ENCODE measurements at places on chromosomes 6 and 20. TPM values are rescaled to one million over a fixed set of nuclear protein-coding genes. Genes with fewer than 3 reads are reported as not detected.

- DNase-seq, result no peak
Measured at GRCh38 chr6:30763618-30764489, 19.5 kb upstream of the IER3 start.

DNA sequence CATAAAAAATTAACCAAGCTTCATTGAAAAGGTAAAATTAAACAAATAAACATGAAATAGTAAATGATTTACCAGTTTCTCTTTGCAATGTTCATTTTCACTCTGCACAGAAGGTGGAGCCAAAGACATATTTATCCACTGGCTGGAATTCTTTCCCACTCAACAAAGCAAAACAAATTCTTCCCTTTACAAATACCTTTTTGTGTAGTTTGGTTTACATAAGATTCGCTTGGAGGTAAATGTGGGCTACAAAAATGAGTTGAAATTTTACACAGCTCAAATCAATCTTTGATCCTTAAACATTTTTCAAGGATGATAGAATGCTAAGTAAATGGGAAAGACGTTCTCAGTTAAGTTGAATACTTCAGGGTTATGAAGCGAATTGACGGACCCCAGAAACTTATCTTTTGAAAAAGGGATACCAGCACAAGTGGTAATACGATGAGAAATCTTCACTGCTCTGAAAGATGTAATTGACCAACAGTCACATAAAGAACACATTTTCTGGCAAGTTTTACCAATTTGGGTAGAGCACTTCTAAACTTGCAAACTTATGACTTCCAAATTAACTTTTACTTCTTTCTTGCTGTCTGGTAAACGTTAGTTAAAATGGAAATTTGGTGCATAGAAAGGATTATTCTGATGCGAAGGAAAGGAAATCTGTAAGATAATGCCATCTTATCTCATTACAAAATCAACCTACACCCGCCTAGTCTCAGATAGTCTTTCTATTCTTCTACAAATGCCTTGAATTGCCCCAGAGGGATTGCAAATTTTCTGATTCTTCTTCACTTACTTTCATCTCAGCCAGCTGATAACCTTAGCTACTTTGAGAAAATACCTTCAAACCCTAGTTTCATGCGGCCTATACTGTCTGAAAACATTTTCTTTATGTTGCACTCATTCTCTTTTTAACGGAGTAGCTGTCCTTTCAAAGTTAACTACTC, 4.7 kb upstream of the GJA1 start:
- peak; percentile 69 for DNase-seq

GRCh38 chr6:85771925-85772430, 129.3 kb upstream of the SYNCRIP start:
- no peak for DNase-seq

- no peak for DNase-seq
Measured at GRCh38 chr6:48475275-48475674, 364.3 kb upstream of the PTCHD4 start.

GRCh38 chr20:58407966-58408557, 19.0 kb downstream of the VAPB start:
- peak; percentile 26 for DNase-seq

GRCh38 chr6:40369891-40370290, 217.3 kb downstream of the LRFN2 start:
- no peak for DNase-seq

GRCh38 chr20:53575481-53576194, 18.0 kb downstream of the ZNF217 start:
- no peak for DNase-seq

GRCh38 chr6:26660000-26660361, 435 bp upstream of the ZNF322 start:
- DNase-seq, result no peak

GRCh38 chr6:41424370-41425058, 89.1 kb downstream of the NCR2 start:
- DNase-seq, result peak; percentile 80

- no peak for DNase-seq
Measured at GRCh38 chr6:30487926-30488325, 1.4 kb upstream of the HLA-E start.

DNA sequence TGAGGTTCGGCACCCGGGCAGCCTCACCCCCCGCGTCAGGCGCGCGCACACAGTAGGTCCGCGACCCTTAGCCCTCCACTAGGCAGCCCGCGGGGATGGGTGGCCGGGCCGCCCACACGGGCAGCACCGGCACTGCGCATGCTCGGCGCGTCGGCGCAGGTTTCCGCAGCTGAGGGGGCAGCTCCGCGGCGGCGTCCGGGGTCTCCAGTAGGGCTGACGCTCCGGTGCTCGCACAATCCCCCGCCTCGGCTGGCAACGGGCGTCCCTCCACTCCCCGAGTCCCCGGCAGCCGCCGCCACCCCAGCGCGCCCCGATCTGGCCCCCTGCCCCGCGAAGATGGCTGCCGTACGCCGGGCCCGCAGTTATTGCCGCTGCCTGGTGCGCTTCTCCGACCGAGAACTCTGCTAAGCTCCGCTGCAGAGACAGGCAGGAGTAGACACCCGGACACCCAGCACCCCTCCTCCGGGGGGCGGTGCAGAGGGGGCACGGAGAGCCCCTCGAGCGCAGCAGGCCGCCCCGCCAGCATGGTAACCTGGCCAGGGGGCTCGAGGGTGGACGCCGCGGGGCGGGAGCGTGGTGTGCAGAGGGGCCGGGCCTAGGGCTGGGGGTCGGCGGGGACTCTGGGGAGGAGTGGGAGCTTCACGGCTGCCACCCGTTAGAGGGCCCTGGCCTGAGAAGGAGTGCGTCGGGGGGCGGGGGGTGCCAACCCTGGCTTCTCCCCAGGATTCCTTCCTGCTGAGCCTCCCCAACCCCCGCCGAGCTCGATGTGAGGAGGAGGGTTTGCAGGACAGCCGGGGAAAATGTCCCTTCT, at the start of gene FBXO9:
TSS of gene FBXO9 (plus strand) at position 139 of the 811 bp plus-strand sequence. CDS start at position 525, 386 bp downstream.
- peak; percentile 41 for DNase-seq

DNA sequence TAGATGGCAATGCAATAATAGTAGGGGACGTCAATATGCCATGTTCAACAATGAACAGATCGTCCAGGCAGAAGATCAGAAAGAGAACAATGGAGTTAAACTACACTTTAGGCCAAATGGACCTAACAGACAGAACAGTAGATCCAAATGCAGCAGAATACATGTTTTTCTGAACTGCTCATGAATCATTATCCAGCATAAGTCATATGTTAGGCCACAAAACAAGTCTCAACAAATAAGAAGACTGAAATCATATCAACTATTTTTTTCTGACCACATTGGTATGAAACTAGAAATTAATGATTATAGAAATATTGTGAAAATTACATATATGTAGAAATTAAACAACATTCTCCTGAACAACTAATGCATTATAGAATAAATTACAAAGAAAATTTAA, 10.2 kb upstream of the DEFB125 start:
- no peak for DNase-seq

GRCh38 chr6:153962555-153962954, 76.5 kb upstream of the OPRM1 start:
- DNase-seq, result no peak

GRCh38 chr6:134746140-134746539, 203.8 kb downstream of the ALDH8A1 start:
- no peak for DNase-seq

DNA sequence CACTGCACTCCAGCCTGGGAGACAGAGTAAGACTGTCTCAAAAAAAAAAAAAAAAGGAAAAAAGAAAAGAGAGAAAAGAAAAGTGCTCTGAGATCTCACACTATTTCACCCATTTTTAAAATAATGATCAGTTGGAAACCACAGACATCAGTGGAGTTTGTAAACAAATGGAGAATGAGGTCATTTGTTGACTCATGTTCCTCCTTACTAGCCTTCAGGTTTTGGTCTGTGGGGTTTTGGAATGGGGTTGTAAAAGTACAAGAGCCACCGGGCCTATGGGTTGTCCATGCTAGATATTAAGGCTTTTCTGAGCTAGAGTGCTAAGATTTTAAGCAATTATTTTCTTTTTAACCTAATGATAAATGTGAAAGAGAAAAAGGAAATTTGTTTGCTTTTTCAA, 104.4 kb upstream of the PRL start:
- peak; percentile 44 for DNase-seq

DNA sequence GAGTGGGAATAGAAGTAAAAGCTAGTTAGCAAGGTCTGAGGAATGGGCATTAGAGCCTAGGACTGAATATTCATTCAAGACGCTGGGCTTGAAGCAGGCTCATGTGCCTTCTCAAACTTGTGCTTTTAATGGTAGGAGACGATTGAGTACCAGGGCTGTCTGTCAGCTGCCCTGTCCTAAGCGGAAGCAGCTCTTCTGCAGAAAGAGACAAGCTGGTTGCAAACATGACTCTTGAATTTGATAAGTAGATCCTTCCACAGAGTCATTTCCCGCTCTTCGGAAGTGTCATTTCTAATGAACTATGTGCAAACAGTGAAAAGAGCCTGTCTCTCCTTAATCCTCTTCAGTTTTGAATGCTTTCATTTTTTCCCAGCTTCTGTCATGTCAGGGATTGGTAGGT, 176.4 kb downstream of the TFAP2B start:
- no peak for DNase-seq

DNA sequence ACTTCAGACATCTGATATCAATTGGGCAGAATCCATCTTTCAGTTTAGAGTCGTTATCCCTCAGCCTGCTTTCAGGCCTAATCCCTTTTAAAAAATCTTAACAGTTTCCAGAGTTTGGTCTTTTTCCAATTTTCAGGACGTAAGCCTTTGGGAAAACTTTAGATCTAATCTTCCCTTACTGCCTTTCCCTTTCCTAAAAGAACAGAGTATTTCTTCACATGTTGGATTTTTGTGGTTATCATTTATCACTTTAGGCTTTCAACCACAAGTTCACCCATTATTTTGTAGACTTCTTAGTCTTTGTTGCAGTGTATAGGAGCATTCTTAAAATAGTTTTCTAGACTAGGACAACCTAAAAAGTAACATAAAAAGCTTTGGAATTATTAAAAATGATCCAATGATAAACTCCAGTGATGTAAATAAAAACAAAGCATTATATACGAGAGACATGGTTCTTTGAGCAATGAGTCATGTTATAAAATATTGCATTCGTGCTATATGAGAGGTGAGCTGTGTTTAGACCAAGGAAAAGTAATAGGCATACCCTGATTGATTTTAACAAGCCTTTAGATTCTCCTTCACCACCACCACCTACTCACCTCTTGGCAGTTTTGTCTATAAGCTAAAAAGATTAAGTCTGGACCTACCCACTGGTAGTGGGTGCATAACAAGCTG, 90.4 kb upstream of the MCHR2 start:
- peak; percentile 61 for DNase-seq

The ARFGEF3 gene
- under 0.01 TPM for total RNA-seq

The SLC35A1 gene
- 10.0 TPM for total RNA-seq

The SPTLC3 gene
- total RNA-seq, result 0.97 TPM

The RIPPLY2 gene
- total RNA-seq, result not detected

The CST4 gene
- 0.32 TPM for total RNA-seq

The TCF19 gene
- 20.7 TPM for total RNA-seq

The SCUBE3 gene
- 10.0 TPM for total RNA-seq

The GJA10 gene
- total RNA-seq, result not detected
